ENCODE measurements at places on chromosomes 1 and 21.

DNA sequence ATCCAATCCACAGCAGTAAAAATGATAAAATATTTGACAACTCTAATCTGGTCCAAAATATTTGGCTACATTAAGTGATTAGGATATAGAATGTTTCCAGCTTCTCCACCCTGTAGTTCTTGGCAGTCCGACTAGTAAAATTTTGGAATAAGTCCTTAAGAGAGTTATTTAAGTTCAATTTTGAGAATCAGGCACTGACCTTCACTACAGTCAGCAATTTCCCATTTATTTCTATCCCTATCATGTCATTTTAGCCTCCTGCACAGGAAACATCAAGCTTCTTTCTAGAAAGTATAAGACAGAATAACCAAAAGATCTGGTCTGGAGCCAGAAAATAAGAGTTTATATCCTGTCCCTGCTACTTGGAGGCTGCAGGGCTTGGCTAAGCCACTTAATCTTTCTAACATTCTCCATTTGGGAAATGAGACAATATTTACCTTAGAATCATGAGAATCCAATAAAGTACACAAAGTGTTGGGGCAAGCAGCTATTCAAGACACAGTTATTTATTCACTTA is 162.2 kb downstream of the DPYD start:
- no peak for DNase-seq

DNA sequence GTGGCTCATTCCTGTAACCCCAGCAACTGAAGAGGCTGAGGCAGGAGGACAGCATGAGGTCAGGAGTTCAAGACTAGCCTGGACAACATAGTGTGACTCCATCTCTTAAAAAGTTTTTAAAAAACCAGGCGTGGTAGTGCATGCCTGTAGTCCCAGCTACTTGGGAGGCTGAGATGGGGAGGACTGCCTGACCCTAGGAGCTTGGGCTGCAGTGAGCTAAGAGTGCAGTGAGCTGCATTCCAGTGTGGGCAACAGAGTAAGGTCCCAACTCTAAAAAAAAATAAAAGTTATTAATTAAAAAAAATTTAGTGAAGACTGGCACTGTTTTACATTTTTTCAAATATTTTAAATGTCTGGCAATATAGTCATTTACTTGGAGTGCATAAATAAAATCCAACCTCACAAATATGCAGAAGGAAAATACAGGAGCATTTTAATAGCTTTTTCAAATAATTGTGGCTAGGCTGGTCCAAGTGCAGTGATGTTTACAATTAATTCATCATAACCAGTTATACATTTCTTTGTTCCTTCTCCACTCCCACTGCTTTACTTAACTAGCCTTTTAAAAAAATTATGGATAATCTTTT is 10.8 kb downstream of the ZBTB8OS start:
- no peak for DNase-seq

GRCh38 chr1:228465571-228466146 is 21.5 kb upstream of the RNF187 start:
- DNase-seq, result no peak

- DNase-seq, result no peak
Measured at GRCh38 chr21:41750051-41750450, 16.8 kb downstream of the RIPK4 start.

DNA sequence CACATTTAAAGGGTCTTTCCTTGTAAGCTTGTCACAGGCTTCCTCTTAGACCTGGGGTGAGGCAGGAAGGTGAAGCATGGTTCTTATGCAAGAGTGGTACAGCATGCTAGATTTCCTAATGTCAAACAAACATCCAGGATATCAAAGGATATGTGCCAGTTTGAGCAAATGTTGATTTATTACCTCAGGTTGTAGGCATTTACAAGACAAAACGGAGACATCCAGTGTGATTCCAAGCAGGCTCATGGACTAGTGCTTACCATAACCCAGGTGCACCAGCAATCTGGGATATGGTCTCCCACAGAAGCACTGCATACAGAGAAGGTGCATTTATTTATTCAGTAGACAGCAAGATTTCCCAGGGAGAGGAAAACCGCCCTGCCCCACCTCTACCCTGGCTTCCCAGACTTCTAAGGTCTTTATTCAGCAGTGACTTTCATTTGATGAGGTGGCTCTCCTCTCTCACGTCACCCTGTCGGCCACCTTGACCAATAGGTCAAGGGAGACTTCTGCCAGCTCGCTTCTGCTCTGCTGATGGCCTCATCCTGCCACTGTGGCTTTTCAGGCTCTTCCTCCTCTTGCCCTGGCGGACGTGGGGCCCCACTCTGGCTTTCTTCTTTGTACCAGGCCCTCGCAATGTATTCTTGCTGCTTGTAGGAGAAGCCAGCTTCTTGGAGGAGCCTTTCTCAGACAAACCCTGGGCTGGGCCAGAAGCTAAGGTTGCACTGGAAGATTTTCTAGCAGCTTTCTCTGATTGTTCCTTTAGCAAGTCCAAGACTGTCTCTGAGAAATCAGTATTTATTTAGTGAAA is 25.6 kb downstream of the HHIPL2 start:
- no peak for DNase-seq

DNA sequence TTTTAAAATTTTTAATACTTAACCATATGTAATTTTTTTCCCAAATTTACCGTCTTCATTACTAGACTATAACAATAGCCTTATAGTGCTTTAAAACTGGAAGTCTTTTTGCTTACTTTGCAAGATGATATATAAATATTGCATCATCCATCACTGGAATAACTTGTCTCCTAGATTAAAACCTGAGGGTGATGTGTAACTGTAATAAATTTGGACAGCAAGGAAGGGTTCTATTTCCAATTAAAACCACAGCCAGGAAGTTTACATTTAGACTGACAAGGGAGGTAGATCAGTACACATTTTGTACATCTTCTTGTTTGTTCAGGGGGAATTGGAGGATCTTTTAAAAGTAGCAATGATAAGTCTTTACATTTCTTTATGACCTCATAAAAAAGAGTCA is 21.9 kb downstream of the NTNG1 start:
- no peak for DNase-seq

Measured in activated CD4-positive, alpha-beta T cell treated with anti-CD3 and anti-CD28 coated beads for 48 hours (primary cell).